Peyer's patch (tissue), 4 donors: ENCODE measurements at places on chromosomes 12 and 14. TPM values are rescaled to one million over a fixed set of nuclear protein-coding genes. Genes with fewer than 3 reads are reported as not detected.
A peak's percentile ranks its signal among the peaks of the same experiment; 100 is the strongest.

Gene ETNK1
- 57.8 TPM for total RNA-seq

DNA sequence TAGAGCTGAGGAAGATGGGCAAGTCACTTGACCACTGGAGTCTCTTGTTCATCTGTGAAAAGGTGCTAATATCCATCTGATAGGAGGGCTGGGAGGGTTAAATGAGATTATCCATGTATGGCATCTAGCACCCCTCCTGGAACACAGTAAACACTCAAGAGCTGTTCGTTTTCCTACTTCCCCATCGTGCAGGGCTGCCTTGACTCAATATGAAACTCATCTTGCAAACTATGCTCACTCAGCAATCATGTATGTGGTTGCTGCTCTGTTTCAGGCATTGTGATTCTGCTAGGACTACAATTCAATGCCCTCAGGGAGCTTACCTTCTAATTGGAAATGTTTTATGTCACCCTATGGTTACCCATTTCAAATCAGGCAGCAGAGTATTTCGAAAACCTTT lies 395.6 kb downstream of the BCAT1 start:
- DNase-seq, result no peak

GRCh38 chr14:22338917-22339715 lies 249.9 kb downstream of the DAD1 start:
- DNase-seq, result peak; percentile 80

Gene RTL1
- not detected for total RNA-seq

- DNase-seq, result no peak
Observed at GRCh38 chr12:99200711-99201384, 446.7 kb upstream of the GARIN6 start.

GRCh38 chr12:49476091-49476490 lies 62.7 kb upstream of the KCNH3 start:
- DNase-seq, result no peak

DNA sequence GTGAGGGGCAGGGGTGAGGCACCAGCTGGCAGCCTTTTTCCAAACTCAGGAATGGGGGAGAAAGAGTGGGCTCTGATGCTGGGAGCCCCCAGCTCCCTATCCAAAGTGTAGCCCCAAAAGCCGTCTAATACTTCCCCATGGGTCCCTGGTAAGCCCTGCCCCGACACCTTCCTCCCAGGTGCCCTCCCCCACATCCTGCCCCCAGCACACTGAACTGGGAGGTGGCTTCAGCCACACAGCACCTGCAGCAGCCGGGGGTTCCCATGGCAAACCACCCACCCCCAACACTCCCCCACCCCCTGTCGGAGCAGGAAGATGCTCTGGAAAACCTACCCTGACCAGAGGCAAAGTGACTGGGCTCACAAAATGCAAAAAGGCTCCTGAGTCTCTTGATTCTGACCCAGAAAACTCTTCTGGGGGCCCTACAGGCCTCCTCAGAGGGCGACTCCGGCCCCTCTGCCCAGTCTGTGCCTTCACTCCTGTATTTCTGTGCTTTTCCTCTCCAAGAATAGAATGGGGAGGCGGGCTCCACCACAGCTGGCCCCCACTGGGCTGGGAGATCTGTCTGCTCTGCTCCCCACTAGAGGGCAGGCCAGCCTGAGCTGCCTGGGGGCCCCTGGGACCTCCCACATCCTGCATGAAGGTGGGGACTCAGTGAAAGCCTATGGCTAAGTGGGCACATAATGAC lies 81.6 kb downstream of the ITPK1 start:
- DNase-seq, result peak; percentile 82

Gene EGLN3
- total RNA-seq, result 56.0 TPM
